Thymus (tissue), 14 donors: ENCODE measurements at places on chromosomes 12 and 14. TPM values are rescaled to one million over a fixed set of nuclear protein-coding genes. Genes with fewer than 3 reads are reported as not detected.

Gene FBXL14
- total RNA-seq, result 14.9 TPM

Gene ADAM21
- 0.05 TPM for total RNA-seq

Gene LRTM2
- total RNA-seq, result 0.05 TPM

Gene PDZRN4
- total RNA-seq, result 0.14 TPM

Gene RNASE3
- total RNA-seq, result 26.7 TPM

Gene PLCZ1
- not detected for total RNA-seq

Gene FAM90A1
- total RNA-seq, result 0.24 TPM

Gene TMEM132D
- total RNA-seq, result not detected

Gene PRH2
- 0.80 TPM for total RNA-seq

Gene PRICKLE1
- total RNA-seq, result 1.4 TPM

Gene MYF6
- total RNA-seq, result 0.09 TPM

Gene SLC6A15
- 0.09 TPM for total RNA-seq

Gene GLI1
- total RNA-seq, result 0.85 TPM

Gene RAD9B
- total RNA-seq, result 1.0 TPM

Gene NRXN3
- 3.7 TPM for total RNA-seq

Gene BCL11B
- 55.5 TPM for total RNA-seq

Gene E2F7
- 4.4 TPM for total RNA-seq

Gene SETD3
- 83.6 TPM for total RNA-seq

Gene GALC
- 12.5 TPM for total RNA-seq
